ENCODE measurements at places on chromosomes 11 and 22.

DNA sequence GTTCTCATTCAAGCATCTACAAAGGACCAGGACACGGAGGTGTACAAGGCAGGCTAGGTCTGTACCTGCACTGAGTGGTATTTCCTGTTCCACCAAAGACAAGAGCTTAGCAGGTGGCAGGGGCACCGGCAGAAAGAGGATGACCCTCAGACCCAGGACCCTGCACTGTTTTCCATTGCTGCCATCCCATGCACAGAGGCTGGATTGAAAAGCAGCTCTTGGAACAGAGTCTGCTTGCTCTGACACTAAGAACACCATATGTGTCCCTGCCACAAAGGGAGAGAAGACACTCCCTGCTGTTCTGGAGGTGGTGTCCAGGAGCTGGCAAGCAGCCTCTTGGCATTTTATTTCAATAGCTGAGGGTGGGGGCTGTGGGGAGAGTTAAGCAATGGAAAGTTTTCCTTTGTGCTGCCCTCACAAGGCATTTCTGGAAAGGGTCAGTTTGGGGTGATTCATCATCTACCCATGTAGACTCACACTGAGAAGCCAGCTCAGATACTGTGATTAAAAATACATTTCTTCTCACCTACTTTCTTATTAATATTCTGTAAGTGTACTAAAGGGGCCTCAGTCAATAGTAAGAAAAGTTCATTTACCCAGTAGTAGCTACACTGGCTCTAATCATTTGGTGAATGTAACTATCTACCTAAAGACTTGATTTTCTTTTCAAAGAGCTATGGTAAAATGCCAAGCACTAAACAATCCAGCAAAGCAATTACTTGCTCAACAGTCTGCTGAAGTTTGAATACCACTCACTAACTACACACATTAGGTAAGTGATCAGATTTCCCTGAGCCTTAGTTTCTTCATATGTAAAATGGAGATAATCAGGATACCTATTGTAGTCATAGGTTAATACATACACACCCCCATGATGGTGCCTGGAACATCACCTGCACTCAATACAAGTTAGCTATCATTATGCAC lies 55.2 kb downstream of the SLC1A2 start:
- DNase-seq, result no peak

- DNase-seq, result no peak
Observed at GRCh38 chr11:57751676-57752253, at the start of gene BTBD18. Gene BTBD18 (minus strand): TSS chr11:57751819. CDS start chr11:57751188, 631 bp downstream.

GRCh38 chr11:117606790-117607189 lies 190.2 kb downstream of the DSCAML1 start:
- DNase-seq, result no peak

- no peak for DNase-seq
Observed at GRCh38 chr22:47372596-47373385, 610.3 kb downstream of the TBC1D22A start.

- DNase-seq, result no peak
Observed at GRCh38 chr11:64619811-64620380, 28.9 kb downstream of the SLC22A12 start.

- DNase-seq, result no peak
Observed at GRCh38 chr11:67373648-67374570, 511 bp upstream of the CLCF1 start.

DNA sequence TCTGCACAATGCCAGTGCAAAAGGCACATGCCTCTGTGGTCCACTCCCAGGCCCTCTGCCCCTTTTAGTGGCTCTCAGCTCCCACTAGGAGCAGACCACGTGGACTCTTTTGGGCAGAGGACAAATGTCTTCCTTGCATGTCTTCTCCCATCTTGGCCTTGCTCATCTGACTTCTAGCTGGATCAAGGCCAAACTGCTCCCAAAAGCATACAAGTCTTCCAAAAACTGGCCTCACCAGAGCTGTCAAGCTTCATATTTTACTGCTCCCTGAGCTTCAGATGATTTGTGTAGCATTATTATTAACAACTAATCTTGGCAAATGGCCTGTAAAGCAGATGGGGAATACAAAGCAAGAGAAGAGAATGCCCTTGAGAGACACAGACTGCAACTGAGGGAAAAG lies 6.9 kb downstream of the SMPD1 start:
- no peak for DNase-seq

DNA sequence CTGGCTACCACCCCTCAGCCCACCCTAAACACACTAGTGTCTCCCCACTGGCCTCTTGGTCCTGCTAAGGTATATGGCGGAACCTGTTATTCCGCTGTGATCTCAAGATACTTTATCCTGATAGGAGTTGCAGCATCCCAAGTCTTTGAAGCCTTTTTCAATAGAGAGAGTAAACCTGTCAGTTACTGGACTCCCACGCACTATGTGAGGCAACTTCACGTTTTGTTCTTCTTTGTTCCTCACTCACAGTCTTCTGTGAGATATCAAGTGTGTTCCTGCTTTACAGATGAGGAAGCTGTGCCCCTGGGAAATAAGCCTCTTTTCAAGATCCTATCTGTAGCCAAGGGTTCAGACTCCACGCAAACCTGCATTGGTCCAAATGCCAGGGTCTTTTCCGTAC lies 127.8 kb downstream of the MYO18B start:
- no peak for DNase-seq

DNA sequence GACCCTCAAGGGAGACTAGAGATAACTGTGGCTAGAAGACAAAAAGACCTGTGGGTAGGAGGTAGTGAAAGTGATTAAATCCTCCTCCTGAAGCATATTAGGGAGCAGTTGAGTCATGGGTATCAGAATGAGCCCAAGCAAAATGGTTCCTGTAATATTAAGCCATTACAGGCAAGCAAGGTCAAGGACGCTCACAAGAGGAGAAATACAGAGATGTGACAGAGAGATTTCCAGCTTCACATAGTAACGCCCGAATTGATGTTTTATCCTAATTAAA lies 77.7 kb downstream of the FAM76B start:
- DNase-seq, result no peak

DNA sequence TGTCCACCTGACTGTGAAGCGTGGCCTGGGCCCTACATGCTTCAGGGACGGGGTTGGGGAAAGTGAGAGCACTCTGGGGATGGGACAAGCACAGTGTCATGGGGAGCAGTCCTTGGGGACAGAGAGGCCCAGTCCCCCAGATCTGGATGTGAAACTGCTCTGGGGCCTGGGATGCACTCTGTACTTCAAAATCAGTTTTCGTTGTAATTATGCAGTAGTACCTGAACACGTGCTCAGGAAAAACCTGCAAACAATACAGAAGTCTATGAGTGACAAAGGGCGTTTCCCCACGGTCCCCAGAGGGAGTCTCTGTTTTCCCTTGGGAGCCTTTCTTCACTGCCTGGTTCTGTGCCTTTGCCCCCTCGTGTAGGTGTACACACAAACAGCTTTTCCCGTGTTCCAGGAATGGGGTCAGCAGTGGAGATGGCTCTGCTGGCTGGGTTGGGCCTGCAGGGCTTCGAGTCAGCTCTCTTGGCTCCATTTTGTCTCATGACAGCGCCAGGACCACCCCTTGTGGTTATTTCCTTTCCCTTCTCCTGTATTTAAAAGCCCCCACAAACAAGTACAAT lies 5.2 kb upstream of the TNFRSF13C start:
- no peak for DNase-seq

All from GDM1 (cell line).